ENCODE measurements at places on chromosomes 4 and X.

- no peak for DNase-seq
Observed at GRCh38 chr4:123709336-123709735, 312.7 kb downstream of the SPRY1 start.

GRCh38 chr4:7398104-7398423, 36.7 kb downstream of the PSAPL1 start:
- DNase-seq, result peak; percentile 82

- no peak for DNase-seq
Observed at GRCh38 chrX:107168257-107168656, 38.0 kb downstream of the NUP62CL start.

DNA sequence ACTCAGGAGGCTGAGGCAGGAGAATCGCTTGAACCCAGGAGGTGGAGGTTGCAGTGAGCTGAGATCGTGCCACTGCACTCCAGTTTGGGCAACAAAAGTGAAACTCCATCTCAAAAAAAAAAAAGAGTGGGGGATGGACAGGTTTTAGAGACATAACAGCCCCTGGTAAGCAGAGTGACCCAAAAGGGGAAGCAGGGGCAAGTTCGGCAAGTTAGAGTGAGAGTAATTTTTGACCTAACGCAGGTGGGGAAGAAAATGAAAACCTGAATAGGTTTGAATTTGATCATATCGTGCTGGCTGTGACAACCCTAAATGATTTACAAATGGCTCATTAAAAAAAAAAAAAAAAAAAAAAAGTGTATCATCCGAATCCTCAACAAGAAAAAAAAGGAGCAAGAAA, 25.7 kb upstream of the TMEM131L start:
- no peak for DNase-seq

DNA sequence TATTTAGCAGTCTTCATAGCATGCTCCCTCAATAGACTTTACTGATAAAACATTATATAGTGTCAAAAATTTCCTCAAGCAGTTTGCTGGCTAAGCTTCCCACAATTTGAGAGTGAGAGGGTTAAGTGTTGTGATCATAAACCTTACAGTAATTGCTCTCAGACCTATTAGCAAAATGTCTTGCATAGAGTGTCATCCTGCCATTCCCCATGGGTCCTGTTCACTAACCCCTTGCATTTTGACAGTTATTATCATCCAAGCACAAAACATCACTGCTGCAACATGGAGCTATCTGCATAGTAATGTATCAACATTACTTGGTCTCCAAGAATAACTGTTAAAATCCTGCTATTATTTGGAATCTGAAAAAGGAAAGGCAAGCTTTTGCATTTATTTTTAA, 196.1 kb upstream of the GK2 start:
- DNase-seq, result peak; percentile 29

- no peak for DNase-seq
Observed at GRCh38 chrX:130772105-130772775, 130.8 kb downstream of the ENOX2 start.

GRCh38 chrX:13647709-13648212, 5.2 kb upstream of the TCEANC start:
- peak; percentile 25 for DNase-seq

DNA sequence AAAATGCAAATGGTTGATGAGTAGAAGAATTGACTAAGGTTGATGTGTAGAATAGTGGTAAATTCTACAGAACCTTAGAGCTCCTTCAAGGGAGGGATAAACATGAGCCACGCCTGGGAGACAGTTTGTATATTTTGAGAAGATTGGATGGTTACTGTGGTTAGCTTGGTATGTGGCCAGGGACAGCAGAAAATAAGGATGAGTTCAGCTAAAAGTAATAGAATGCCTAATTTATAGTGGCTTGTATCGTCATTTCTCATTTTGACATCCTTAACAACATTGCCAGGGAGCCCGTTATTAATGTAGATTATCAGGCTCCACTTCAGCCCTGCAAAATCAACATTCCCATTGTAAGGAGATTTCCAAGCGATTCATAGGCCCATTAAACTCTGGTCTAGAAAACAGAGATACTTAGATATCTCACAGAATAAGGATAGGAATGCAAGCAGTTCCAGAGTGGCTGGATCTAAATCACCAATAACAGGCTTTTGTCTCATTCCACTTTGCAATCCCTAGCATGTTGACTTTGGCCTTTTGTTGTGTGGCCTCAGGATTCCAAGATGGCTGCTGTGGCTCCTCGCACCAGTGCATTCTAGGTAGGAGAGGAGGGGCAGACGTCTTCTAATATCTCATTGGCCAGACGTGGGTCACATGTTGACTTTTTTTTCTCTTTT, 6.4 kb upstream of the PTTG2 start:
- no peak for DNase-seq

GRCh38 chr4:53693909-53694308, 102.6 kb upstream of the LNX1 start:
- no peak for DNase-seq

- DNase-seq, result no peak
Observed at GRCh38 chrX:46713672-46714490, 45.0 kb downstream of the SLC9A7 start.

DNA sequence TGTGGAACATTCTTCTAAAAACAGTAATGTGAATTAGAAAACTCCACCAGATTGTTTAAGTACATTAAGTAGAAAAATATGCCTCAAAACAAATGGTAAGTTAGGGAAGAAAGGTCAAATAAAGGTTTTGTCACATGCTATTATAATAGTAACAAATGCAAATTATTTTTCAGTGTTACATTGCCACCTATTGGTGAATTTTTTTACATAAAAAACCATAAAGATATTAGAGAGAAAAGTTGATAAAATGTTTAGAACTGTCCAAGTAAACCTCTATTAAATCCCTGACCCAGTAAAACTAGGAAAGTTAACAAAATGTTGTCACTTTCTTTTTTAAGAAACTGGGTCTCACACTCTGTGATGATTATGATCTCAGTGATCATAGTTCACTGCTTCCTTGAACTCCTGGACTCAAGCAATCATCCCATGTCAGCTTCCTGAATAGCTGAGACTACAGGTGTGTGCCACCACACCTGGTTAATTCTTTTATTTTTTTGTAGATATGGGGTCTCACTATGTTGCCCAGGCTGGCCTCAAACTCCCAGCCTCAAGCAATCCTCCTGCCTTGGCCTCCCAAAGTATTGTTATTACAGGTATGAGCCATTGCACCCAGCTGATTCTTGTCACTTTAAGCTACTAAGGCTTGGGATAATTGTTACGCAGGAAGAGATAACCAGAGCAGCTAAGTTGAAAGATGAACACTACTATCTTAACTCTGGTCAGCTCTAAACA, 157.6 kb downstream of the ATRX start:
- no peak for DNase-seq

DNA sequence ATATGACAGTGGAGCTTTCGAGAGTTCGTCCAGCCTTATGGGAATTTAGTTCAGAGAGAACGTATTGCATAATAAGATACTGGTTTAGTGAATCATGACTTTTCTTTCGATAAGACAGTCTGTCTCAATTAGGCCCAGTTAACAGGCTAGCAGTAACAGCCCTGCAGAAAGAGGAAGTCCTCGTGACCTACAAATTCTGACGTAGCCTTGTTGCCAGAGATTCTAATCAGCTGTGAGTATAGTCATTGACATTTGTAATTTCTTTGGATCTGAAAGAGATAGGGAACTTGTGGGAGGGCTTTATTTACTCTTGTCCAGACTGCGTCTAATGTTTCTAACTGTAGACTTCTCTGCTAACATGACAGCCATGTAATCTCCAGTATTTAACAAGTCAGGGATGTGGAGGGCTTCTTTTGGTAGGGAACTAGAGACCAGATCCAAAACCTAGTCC, 15.8 kb downstream of the ART3 start:
- DNase-seq, result no peak

DNA sequence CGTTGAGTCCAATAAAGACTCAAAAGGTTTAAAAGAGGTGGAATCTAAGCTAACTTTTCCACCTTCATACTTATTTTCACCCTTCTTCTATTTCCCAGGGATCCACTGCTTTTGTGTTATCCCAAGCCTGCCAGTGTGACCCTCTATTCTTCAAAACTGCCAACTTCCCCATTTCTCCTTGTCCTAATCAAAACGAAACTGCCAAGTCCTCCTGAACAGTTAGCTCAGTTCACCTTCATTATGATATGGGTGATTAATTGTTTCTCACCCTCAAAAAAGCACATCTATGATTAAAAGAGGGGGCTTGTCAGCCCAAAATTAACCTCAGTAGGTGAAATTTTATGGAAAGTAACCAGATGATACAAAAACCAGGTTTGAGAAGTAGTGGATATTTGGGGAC, 108.4 kb downstream of the GUCY2F start:
- no peak for DNase-seq

GRCh38 chr4:101074326-101074725, 273.0 kb downstream of the PPP3CA start:
- DNase-seq, result no peak

Data from eye (tissue), 1 donor.